ENCODE measurements at places on chromosomes 6 and 20. TPM values are rescaled to one million over a fixed set of nuclear protein-coding genes. Genes with fewer than 3 reads are reported as not detected.
A peak's percentile ranks its signal among the peaks of the same experiment; 100 is the strongest.

The PACSIN1 gene
- total RNA-seq: 353 TPM

The LYRM4 gene
- total RNA-seq: 38.8 TPM

The STK4 gene
- 44.8 TPM for total RNA-seq

- DNase-seq: no peak
Observed at GRCh38 chr6:164066766-164067165, 652.2 kb downstream of the QKI start.

- DNase-seq: no peak
Observed at GRCh38 chr20:47600967-47601547, 99.4 kb downstream of the NCOA3 start.

DNA sequence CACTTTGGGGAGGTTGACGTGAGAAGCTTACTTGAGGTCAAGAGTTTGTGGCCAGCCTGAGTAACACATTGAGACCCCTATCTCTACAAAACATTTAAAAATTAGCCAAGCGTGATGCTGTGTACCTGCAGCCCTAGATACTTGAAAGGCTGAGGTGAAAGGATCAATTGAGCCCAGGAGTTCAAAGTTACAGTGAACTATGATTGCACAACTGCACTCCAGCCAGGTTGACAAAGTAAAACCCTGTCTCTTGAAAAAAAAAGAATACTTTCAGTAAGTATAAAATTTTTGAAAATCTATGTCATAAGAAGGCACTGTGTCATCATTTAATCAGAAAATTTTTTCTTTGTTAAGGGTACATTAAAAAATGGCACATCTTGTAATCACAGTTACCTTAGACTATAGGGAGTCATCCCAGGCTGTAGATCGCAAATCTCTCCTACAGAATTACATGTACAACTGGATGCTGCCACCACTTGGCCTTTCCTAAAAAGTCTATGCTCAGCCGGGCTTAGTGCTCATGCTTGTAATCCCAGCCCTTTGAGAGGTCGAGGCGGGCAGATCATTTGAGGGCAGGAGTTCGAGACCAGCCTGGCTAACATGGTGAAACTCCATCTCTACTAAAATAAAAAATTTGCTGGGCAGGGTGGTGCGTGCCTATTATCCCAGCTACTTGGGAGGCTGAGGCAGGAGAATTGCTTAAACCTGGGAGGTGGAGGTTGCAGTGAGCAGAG, 17.0 kb upstream of the MRS2 start:
- DNase-seq: no peak

DNA sequence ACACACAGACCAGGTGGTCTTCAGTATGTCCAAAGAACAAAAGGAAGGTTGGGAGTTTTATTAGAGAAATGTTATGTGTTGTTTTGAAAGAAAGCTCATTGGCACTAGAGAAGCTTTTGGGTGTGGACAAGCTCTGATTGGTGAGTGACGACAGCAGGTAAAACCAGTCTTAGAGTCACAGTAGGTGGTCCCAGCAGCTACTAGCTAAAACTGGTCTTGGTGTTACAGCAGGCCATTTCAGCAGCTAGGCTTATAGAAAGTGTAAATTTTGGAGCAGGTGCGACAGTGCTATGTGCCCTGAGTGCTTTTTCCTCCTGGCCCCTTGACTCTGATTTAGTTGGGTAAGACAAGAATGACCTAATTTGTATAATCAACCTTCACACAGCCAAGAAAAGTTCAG, 3.6 kb downstream of the CLDN20 start:
- no peak for DNase-seq

GRCh38 chr6:24283043-24283985, 74.5 kb downstream of the DCDC2 start:
- DNase-seq: peak; percentile 60

GRCh38 chr6:168495636-168496035, 54.7 kb downstream of the SMOC2 start:
- no peak for DNase-seq

DNA sequence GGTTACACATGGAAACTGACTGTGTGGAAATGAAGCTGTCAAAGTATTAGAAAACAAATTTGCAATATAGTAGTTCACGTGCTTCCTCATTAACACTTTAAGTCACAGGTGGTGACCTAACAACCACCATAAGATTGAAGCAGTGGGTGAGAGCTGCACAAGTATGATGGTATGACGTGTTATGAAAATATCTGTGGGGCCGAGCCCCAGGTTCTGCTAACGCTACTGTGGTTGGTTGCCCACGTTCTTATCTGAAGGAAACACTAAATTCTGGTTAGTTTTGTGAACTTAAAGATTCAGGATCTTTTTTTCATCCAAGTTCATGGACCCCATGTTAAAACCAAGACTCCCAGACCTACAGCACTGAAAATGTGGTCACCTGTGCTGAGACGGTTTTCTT, 243.0 kb upstream of the RIN2 start:
- no peak for DNase-seq

GRCh38 chr20:30488941-30489613, 768.4 kb upstream of the DEFB115 start:
- no peak for DNase-seq
